ENCODE measurements at places on chromosomes 2 and 18.

DNA sequence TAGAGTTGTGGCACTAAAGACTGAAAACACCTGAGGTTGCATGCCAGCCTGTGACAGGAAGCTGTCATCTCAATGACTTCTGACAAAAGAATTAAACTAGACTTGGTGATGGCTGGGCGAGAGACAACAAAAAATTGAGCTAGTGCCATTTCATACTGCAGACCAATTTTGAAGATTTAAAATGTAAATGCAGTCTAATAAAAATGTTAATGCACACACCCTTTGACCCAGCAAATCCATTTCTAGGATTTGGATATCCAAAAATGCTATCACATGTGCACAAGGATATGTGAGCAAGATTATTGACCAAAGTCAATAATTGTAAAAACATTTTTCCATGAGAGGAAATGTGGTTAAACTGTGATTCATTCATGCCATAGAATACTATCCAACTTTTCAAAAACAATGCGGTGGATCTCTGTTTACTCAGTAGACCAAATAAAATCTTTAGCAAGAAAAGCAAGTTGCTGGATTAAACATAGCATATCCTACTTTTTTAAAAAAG lies 5.6 kb downstream of the FBXO36 start:
- no peak for DNase-seq

DNA sequence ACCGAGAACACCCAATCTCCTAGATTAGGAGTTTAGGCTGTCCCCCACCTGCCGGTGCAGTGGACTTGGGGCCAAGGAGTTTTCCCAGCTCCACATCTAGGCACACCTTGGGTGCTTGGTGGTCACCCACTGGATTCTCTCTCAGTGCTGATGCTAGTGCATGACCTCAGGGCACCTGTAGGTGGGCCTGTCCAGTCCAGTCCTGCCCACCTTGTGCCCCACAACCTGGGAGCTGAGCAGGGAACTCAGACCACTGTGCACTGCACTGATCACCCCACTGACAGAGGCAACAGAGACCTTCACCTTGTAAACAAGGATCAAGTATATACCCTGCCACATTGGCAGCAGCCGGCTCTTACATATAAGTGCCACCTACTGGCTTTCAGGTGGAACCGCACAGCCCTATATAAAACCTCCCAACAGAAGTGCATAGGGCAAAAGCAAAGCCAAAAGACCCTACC lies 12.7 kb upstream of the CDH19 start:
- no peak for DNase-seq

- no peak for DNase-seq
Measured at GRCh38 chr2:173831312-173832229, 133.6 kb downstream of the SP3 start.

GRCh38 chr2:24842081-24843050 lies 49.1 kb downstream of the CENPO start:
- DNase-seq: no peak

- DNase-seq: no peak
Measured at GRCh38 chr18:9608298-9608697, 6.1 kb downstream of the PPP4R1 start.

- DNase-seq: no peak
Measured at GRCh38 chr2:25842155-25842554, 36.1 kb downstream of the ASXL2 start.

Measured in activated naive CD4-positive, alpha-beta T cell treated with Interleukin-2 at 50 U/mL for 16 hours (primary cell).